Natural killer cell (primary cell): ENCODE measurements at places on chromosomes 1 and 21. TPM values are rescaled to one million over a fixed set of nuclear protein-coding genes. Genes with fewer than 3 reads are reported as not detected.

Gene KRTAP12-2
- not detected for total RNA-seq

Gene SPATA46
- total RNA-seq: not detected

Gene PTPRU
- 1.6 TPM for total RNA-seq

DNA sequence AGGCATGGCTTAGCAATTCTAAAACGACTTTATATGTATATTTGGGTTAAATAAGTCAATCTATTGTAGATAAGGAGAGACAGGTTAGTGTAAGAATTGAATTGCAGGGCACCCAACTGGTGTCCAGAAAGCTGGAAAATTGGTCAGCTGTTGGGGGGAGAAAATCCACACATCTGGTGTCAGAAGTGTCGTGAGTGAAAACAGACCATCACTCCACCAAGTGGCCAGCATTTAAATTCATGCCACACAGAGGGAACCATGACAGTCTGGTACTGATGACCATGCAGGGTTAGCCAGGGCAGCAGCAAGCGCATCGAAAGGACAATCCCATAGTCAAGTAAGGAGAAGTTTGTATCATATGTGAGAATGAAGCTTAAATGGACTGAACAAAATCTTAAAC, 11.7 kb downstream of the LAX1 start:
- H3K27me3 ChIP-seq: no peaks in the 10 kb centered on the region
- DNase-seq: peak; percentile 39
- H3K36me3 ChIP-seq: peaks cover 35% of the 10 kb centered on the region
- H3K27ac ChIP-seq: no peak overlapping the region
- H3K4me1 ChIP-seq: no peaks in the 10 kb centered on the region

DNA sequence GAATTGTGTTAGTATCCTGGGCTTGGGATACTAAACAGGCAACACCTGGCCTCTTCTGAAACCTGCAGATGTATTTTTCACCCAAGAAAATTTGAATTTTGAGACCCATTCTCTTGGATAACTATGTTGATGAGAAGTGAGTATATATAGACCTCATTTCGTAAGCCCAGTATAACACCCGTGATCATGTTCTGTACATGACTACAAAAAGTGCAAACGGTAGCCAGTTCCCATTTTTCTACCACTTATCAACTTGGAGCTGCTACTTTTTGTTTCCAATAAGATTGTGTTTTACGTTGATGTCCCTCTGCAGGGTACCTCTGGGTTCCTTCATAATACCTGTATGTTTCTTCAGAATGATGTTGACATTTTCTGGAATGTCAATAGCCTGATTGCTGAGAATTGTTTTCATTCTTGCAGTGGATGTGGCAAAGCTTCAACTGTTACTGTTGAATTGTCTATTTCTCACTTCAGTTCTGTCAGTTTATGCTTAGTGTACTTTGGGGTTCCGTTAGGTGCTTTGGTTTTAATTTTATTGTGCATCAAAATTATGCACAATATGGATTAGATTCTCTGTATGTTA, 48.1 kb downstream of the ZFYVE9 start:
- no peak overlapping the region for H3K4me3 ChIP-seq
- H3K36me3 ChIP-seq: no peaks in the 10 kb centered on the region
- no peak for DNase-seq
- no peaks in the 10 kb centered on the region for H3K4me1 ChIP-seq

DNA sequence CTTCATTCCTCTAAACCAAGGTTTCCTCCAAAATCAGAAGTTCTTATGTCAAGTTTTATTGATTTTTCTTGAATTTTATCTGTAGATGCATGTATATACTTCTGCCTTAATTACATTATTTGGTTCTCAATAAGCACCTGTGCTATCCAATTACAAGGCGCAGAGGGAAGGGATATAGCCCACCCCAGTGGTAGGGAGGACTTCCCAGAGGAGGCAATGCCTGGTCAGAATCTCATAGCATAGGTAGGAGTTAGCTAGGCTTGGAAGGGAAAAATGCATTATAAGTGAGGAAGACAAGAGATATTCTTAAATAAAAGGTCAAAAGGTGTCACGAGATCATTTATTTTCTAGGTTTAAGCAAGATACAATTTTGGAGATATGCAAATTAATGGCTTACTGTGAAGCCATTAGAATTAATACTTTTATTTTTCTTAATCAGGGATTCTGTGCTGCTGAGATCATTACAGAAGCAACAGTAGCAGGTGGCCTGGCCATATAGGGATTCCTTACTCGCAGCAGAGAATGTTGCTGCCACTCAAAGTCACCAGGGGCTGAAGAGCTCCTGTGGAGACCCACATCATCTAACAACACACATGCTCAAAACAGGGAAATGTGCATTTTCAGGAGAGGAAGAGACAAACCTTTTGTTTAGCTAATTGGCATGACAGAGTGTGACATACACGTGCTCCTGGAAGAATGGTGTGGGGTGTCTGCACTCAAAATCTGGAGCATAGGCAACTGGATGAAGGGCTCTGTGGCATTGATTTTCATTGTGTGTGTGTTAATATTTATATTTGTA, 178.3 kb downstream of the ATG4C start:
- H3K4me1 ChIP-seq: no peaks in the 10 kb centered on the region
- H3K4me3 ChIP-seq: no peak overlapping the region
- H3K27me3 ChIP-seq: no peaks in the 10 kb centered on the region
- H3K27ac ChIP-seq: no peak overlapping the region

- H3K27ac ChIP-seq: no peak overlapping the region
- no peaks in the 10 kb centered on the region for H3K4me1 ChIP-seq
- H3K4me3 ChIP-seq: no peak overlapping the region
These were observed 13.6 kb upstream of the ENAH start for GRCh38 chr1:225666495-225666894.

GRCh38 chr1:103146166-103146565, 37.8 kb upstream of the COL11A1 start:
- no peaks in the 10 kb centered on the region for H3K27me3 ChIP-seq
- no peak for DNase-seq
- no peak overlapping the region for H3K4me3 ChIP-seq
- no peak overlapping the region for H3K27ac ChIP-seq
- no peaks in the 10 kb centered on the region for H3K36me3 ChIP-seq

DNA sequence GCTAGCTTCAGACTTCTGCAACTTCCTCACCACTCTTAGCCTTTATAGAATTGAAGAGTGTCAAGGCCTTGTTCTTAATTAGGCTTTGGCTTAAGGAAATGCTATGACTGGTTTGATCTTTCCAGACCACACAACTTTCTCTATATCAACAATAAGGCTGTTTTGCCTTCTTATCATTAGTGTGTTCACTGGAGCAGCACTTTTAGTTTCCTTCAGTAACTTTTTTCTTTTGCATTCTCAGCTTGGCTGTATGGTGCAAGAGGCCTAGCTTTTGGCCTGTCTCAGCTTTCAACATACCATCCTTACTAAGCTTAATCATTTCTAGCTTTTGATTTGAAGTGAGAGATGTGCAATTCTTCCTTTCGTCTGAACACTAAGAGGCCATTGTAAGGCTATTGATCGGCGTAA, 8.6 kb downstream of the PRKACB start:
- H3K36me3 ChIP-seq: peaks cover 3% of the 10 kb centered on the region
- no peak for DNase-seq
- no peaks in the 10 kb centered on the region for H3K27me3 ChIP-seq

- H3K4me3 ChIP-seq: no peak overlapping the region
- DNase-seq: no peak
- H3K36me3 ChIP-seq: no peaks in the 10 kb centered on the region
- H3K27me3 ChIP-seq: no peaks in the 10 kb centered on the region
- no peak overlapping the region for H3K27ac ChIP-seq
- H3K4me1 ChIP-seq: no peaks in the 10 kb centered on the region
These were observed 265.0 kb downstream of the NPHP4 start for GRCh38 chr1:5727191-5727590.

GRCh38 chr1:67336157-67336556, 28.5 kb downstream of the IL12RB2 start:
- H3K27ac ChIP-seq: peak overlapping the region; percentile 58
- no peak overlapping the region for H3K4me3 ChIP-seq
- peaks cover 58% of the 10 kb centered on the region for H3K4me1 ChIP-seq
- DNase-seq: no peak

DNA sequence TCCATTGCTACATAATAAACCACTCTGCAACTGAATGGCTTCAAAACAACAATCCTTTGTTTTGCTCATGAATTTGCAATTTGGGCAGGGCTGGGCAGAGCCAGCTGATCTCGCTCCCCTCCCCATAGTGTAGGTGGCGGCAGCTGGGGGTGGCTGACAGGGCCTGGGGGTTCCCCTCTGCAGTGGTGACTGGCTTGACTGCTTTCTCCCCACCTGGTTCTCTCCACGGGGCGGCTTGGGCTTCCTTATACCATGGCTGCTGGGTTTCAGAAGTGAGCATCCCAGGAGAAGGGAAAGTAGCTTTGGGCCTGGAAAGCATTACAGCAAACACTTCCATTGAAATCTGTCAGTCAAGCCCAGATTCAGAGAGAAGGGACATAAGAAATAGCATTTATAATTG, 129.7 kb upstream of the ZBTB40 start:
- no peak overlapping the region for H3K4me3 ChIP-seq
- H3K4me1 ChIP-seq: no peaks in the 10 kb centered on the region
- H3K27ac ChIP-seq: no peak overlapping the region
- H3K36me3 ChIP-seq: no peaks in the 10 kb centered on the region

DNA sequence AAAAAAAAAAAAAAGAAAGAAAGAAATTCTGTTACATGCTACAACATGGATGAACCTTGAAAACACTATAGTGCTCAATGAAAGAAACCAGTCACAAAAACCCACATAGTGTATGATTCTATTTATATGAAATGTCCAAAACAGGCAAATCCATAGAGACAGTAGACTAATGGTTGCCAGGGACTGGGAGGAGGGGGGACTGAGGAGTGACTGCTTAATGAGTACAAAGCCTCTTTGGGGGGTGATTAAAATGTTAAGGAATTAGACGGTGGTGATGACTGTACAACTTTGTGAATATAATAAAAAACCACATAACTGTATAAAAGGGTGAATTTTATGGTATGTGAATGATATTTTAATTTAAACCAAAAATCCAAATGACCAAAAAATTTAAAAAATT, 116.0 kb upstream of the GUCA2B start:
- no peak overlapping the region for H3K4me3 ChIP-seq
- H3K27me3 ChIP-seq: no peaks in the 10 kb centered on the region
- peaks cover 15% of the 10 kb centered on the region for H3K4me1 ChIP-seq
- H3K27ac ChIP-seq: no peak overlapping the region
- H3K36me3 ChIP-seq: no peaks in the 10 kb centered on the region

DNA sequence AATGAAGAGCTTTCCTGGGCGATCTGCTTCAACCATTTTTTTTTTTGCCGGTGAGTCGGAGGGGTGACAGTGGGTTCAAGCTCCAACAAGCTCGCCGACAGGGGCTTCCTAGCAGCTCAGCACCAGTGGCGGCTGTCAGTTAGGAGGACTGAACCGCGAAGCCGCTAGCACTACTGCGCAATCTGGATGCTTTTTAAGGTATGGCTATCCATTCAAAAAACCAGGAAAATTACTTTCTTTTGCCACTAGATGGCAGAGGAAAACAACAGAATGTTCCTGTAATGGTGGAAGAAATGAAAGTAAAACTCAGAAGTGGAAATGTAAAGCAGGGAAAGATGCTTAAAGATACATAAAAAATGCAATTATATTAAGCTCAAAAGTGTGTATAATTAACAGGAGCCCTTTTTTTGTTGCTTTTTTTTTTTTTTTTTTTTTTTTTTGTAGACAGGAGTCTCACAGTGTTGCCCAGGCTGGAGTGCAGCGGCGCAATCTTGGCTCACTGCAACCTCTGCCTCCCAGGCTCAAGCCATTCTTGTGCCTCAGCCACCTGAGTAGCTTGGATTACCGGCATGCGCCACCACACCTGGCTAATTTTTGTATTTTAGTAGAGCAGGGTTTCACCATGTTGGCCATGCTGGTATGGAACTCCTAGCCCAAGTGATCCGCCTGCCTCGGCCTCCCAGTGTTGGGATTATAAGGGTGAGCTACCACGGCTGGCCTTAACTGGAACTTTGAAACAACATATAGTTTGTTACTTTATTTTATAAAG, 8.5 kb downstream of the KYAT3 start:
- H3K27me3 ChIP-seq: no peaks in the 10 kb centered on the region
- DNase-seq: no peak
- H3K4me1 ChIP-seq: peaks cover 8% of the 10 kb centered on the region
- peaks cover 20% of the 10 kb centered on the region for H3K36me3 ChIP-seq
- H3K27ac ChIP-seq: peak overlapping the region; percentile 22
- H3K4me3 ChIP-seq: no peak overlapping the region

DNA sequence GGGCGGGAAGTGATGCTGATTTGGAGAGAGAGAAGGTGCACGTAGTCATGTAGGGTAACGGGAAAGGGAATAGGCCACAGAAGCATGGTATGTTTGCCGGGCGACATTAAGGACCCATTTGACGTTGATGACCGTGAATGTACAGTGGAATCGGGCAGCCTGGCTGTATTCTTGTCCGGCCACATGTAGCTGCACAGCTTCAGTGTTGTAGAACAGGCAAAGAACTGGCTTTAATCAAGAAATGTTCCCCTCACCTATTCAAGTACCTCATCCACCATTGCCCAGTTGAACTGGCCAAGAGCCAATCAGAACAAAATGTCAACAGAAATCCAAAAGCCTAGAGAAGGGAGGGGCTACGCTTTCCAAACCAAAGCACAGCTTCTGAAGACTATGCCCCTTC, 104.8 kb downstream of the DHRS3 start:
- DNase-seq: no peak
- peaks cover 20% of the 10 kb centered on the region for H3K4me1 ChIP-seq
- H3K4me3 ChIP-seq: no peak overlapping the region
- no peak overlapping the region for H3K27ac ChIP-seq
- H3K27me3 ChIP-seq: no peaks in the 10 kb centered on the region

GRCh38 chr1:6373961-6374720, 19.4 kb downstream of the ACOT7 start:
- no peak overlapping the region for H3K4me3 ChIP-seq
- H3K36me3 ChIP-seq: no peaks in the 10 kb centered on the region
- no peaks in the 10 kb centered on the region for H3K4me1 ChIP-seq
- H3K27me3 ChIP-seq: no peaks in the 10 kb centered on the region
